H9 (cell line): ENCODE measurements at places on chromosomes 2 and 18.

- H3K36me3 ChIP-seq: no peaks in the 10 kb centered on the region; the same call in 2 of the 3 replicates
- no peak overlapping the region for H3K27ac ChIP-seq
- H3K4me3 ChIP-seq: no peak overlapping the region
- no peaks in the 10 kb centered on the region for H3K27me3 ChIP-seq
- no peaks in the 10 kb centered on the region for H3K4me1 ChIP-seq
Observed at GRCh38 chr2:6952101-6952500, 34.9 kb downstream of the RNF144A start.

- no peaks in the 10 kb centered on the region for H3K36me3 ChIP-seq
- no peak for DNase-seq
- no peaks in the 10 kb centered on the region for H3K4me1 ChIP-seq
- no peaks in the 10 kb centered on the region for H3K27me3 ChIP-seq
- no peak overlapping the region for H3K27ac ChIP-seq
- H3K4me3 ChIP-seq: no peak overlapping the region
Observed at GRCh38 chr2:30765876-30766470, 41.3 kb downstream of the CAPN13 start.

GRCh38 chr2:222973237-222973636 lies 78.8 kb upstream of the KCNE4 start:
- H3K4me1 ChIP-seq: no peaks in the 10 kb centered on the region
- no peak overlapping the region for H3K27ac ChIP-seq
- no peaks in the 10 kb centered on the region for H3K36me3 ChIP-seq

DNA sequence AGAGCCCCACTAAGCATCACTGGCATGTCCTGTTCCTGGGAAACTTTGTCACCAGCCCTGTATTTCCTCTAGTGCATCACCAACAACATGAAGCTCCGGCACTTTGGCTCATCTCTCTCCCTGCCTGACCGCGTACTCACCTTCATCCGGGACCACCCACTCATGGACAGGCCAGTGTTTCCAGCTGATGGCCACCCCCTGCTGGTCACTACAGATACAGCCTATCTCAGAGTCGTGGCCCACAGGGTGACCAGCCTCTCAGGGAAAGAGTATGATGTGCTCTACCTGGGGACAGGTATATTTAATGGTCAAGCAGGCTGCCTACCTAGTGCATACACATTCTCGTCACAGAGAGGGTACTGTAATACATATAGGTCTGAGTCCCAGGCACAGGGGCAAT lies 21.0 kb downstream of the SEMA4F start:
- H3K27me3 ChIP-seq: no peaks in the 10 kb centered on the region
- no peak overlapping the region for H3K27ac ChIP-seq
- H3K4me3 ChIP-seq: no peak overlapping the region
- H3K36me3 ChIP-seq: no peaks in the 10 kb centered on the region; the same call in 1 of the 2 replicates
- H3K4me1 ChIP-seq: no peaks in the 10 kb centered on the region

DNA sequence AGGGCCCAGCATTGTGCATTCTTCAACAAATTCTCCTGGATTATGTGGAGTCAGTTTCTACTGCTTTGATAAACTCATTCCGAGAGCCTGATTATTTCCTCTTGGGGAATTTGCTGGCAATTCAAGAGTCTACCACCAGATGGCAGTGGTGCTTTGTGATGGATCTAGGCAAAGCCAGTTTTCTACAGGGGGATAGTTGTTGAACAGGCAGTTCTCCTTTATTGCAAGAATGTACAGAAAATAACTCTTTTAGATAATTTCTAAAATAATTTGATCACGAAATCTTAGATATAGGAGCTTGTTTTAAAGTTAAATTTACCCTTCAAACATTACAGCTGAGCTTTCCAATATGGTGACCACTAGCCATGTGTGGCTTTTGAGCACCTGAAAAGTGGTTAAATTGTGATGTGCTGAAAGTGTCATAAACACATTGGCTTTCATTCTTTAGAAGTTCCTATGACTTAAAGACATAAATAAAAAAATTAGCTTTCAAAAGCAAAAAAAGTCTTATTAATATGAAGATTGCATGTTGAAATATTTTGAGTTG lies 66.7 kb upstream of the HAAO start:
- DNase-seq: peak; percentile 60
- no peak overlapping the region for H3K27ac ChIP-seq
- no peaks in the 10 kb centered on the region for H3K36me3 ChIP-seq
- H3K27me3 ChIP-seq: no peaks in the 10 kb centered on the region
- no peak overlapping the region for H3K4me3 ChIP-seq
